ENCODE measurements at places on chromosomes 3 and 15.
A peak's percentile ranks its signal among the peaks of the same experiment; 100 is the strongest.

DNA sequence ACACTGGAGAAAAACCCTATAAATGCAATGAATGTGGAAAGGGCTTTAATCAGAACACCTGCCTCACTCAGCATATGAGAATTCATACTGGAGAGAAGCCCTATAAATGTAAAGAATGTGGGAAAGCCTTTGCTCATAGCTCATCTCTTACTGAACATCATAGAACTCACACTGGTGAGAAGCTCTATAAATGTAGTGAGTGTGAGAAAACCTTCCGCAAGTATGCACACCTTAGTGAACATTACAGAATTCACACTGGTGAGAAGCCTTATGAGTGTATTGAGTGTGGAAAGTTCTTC is 7.4 kb upstream of the ZNF501 start:
- ATAC-seq: no peak

DNA sequence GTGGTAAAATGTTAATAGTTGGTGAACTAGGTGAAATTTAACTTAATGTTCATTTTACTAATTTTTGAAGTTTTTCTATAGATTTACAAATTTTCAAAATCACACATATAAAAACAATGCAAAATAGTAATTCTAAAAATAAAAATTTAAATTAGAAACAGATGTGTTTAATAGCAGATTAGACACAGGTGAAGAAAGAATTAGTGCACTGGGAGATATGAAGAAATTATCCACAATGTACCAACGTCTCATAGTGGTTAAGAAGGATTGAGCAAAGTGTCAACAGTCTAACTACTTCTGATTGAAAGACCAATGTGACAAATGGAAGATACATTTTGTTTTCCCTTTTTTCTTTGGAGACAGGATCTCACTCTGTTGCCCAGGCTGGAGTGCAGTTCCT is 26.5 kb downstream of the SPG11 start:
- no peak for ATAC-seq

DNA sequence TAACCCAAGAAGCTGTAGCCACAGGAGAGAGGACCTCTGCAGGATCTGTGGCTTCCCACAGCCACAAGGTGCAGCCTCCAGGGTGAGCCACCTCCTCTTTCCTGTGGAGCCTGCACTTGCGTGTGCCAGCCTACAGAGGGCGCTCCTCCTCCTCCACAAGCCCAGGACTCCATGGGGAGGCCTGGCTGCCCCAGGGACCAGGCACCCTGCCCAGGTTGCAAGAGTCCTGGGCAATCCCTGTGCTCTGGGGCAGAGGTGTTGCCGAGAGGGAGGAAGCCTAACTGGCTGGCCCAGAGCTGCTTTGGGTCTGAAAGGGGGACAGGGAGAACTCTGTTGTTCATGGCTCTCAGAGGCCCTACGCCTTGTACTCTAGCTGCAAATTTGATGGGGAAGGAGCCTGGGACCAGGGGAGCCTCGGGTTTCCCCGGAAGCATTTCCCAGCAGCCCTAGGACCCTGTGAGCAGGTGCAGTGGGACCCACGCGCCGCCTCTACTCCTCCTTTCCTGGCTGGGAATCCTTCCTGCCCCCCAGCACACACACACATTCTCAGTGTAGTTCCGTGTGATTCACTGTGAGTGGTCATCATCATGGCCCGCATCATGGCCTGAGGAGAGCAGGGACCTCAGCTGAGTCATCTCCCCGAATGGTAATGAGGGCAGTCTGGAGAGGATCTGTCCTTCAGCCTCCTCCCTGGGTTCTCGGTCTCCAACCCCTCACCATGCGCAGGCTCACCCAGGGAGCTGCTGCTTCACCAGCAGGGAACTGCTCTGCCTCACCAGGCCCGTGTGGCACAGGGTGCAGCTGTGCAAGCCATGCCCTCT is 24.3 kb downstream of the TBC1D21 start:
- peak; percentile 96 for ATAC-seq

GRCh38 chr15:80480909-80481308 is 76.7 kb downstream of the ARNT2 start:
- ATAC-seq: no peak

DNA sequence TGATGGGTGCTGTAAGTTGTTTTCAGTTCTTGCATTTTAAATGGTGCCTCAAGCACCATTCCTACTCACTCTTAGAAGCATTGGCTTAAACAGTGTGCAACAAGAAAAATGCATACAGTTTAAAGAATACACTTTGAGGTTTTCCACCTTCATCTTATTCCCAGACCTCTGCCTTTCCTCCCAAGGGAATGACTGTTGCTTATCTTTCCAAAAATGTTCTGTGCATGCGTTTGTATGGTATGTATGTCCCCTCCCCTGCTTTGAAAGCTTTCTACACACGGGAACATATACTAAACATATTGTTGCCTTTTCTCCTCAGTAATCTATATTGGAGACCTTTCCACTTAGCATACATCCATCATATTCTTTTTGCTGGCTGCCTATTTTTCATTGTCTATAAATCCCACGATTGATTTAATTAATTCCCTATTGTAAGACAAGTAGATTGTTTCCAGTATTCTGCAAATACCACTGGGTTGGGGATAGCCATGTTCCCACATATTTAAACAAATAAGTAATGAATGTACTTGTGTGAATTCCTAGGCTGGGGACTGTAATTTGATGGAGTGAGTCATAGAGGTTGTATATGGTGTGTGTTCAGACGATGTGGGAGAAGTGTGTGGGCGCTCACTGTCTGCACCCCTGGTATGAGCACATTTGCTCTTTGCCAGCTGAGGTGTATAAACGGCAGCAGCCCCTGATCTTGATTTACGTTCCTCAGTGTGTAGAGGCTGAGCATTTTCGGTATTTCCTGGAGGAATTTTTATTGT is 5.8 kb downstream of the TRAK1 start:
- peak; percentile 59 for ATAC-seq

DNA sequence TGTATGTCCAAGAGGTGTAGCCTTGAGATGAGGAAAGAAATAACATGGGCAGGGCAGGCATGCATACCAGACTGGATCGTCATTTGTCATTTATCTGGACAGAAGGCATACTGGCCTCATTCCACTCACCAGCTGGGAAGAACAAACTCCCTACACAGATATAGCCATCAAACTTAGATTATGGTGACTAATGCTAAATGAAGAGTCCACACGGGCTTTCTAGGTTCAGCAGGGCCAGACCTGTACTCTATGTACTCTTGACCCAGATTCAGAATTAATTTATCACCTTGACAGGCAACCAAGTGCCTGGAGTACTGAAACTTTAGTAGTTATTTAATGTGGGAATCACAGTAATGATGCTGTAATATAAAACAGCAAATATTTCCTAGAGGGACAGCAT is 164.3 kb upstream of the IL12A start:
- ATAC-seq: peak; percentile 95

DNA sequence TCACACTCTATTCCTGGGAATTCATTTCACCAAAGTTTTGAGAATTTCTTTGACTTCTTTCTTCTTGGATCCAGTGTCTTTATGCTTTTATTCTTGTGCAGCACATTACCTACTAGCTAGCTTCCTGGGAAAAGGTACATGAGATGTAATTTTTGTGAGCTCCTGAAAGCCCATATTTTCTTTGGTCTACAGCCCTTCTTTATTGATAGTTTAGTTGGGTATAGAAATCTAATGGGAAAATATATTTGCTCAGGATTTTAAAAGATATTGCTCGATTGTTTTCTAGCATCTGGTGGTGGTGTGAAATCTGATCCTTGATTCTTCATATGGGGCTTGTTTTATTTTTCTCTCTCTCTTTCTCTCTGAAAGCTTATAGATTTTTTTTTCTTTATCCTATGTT is 45.8 kb downstream of the FOXB1 start:
- ATAC-seq: no peak

GRCh38 chr3:167958141-167958540 is 137.6 kb downstream of the GOLIM4 start:
- no peak for ATAC-seq

GRCh38 chr3:76267851-76268380 is 482.6 kb upstream of the ZNF717 start:
- ATAC-seq: no peak

DNA sequence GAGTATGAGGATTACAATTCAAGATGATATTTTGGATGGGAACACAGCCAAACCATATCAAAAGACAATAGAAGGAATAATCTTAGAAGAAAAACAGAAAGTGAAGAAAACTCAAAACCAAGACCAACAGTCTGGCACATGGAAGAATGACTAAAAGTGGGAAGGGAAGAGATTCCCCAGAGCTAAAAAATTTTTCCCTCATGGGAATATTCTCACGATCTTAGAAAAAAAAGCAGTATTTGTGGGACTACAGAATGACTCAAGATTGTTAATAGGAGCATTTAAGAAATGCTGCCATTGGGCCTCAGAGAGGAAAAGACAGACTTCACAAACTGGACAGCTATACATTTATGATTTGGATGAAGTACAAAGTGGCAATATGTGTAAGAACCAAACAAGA is 18.3 kb downstream of the OSTN start:
- no peak for ATAC-seq

- no peak for ATAC-seq
These were observed 33.6 kb downstream of the ABTB1 start for GRCh38 chr3:127706312-127706711.

GRCh38 chr3:73228959-73229358 is 167.5 kb downstream of the EBLN2 start:
- peak; percentile 66 for ATAC-seq

DNA sequence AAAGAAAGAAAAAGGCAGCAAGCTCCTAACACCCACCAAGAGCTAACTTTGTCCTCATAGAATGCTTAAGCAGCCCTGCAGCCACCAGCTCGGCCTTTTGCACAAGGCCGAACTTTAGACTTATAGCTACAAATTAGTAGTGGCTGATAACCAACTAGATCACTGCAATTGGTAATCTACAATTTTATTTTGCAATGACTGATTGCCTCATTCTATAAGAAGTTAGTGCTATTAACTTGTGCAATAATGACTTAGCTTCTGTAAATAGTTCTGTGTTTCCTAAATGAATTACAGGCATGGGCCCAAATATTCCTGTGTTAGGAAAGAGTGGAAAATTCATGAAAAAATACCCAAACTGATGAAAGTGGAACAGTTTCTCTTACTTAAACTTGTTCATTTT is 284.8 kb upstream of the CFAP20DC start:
- no peak for ATAC-seq

DNA sequence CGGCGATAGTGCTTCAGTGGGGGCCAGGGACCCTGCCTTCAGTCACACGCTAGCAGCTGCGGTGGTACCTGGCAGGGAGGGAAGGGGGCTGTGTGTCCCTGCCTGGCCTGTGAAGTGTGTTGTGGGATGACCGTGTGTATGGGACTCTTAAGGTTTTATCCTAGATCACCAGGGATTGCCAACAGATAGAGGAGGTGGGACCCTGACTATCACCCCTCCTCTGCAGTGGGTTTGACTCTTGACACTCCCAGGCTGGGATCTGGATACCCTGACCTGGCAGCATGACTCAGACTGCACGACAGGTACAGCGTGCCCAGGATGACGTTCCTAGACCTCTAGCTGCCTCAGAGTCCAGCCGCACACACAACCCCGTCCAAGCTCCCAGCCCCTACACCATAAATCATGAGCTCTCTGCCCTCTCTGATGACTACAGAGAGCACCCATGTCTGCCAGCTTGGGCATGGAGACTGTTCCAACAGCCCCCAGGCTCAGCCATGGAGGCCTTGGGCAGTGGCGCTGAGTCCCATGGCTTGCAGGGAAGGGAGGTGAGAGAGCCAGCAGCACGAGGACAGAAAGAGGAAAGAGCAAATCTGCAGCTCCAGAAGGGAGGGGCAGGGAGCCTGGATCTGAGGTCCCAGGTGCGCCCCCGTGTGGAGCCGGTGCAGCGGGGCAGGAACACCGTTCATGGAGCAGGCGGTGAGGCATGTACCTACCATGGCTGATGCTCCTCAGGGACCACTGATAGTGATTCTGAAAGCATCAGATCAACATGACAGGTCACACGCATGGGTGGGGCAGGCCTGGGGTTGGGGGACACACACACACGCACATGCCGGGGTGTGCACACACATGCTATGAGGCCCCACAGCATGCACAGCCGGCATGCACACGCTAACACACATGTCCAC is 71.0 kb downstream of the ADAMTS7 start:
- ATAC-seq: peak; percentile 46

GRCh38 chr15:70030851-70031250 is 66.9 kb downstream of the TLE3 start:
- ATAC-seq: no peak

DNA sequence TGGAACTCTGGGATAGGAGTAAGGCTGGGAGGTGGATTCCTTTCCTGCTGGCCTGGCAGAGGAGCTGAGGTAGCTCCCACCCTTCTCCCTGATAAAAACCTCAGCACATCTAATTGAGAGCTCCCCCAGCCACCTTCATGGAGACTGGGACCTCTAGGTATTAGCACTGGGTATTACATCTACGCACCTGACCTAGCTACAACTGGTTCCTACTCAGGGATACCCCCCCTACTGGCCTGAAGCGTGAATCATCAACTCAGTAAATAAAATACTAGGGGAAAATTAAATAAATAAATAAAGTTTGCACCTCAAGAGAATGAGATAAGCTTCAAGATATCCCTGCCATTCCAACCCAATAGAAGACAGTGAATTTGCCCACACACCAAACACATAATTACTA is 140.4 kb downstream of the NEK10 start:
- no peak for ATAC-seq

DNA sequence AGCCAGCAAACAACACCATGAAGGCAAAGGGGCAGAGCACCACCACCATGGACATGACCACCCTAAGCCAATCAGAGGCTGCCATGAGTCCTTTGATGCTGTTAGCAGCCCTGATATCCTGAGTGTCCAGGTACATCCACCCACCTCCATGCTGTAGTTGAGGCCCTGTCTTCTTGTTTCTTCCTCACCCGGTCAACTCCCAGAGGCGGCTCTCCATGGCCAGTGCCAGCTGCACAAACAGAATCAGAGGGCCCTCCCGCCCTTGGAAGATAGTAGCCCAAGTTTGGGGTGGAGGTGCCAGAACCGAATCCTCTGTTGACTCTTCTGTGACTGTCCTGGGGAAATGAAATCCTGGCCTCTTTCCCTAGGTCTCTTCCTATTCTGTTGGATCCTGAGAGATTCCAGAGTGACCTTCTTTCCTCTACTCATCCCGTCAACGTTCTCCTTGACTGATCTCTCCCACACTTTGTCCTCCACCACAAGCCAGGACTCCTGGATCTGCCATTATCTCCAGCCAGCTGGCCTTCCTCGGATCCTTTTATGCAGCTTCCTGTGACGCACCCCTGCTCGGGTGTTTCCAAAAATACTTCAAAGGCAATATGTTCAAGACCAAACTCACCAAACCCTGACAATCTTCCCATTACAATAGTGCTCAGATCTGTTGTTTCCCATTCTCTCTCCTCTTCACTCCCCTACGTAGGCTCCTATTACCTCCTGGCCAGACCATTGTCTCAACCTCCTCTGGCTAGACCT is 45.4 kb upstream of the DLG1 start:
- no peak for ATAC-seq

GRCh38 chr15:90819850-90820249 is 48.5 kb upstream of the FURIN start:
- ATAC-seq: no peak

DNA sequence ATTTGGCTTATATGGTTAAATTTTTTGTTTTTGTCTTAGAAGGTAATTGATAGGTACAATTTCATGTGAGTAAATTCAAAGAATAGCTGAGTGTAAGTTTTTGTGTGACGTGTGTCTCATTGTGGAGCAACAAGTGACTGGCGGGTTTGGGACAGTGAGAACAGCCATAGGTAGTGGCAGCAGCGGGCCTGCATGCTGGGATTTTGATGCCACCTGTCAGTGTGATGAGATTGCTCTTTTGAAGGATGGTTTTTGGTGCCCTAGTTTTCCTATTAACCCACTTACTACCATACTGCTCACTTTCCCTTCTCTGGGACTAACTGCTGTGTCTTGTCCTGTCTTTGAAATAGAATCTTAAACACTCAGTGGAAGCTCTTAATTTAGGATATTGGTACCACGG is 522.6 kb downstream of the NAALADL2 start:
- no peak for ATAC-seq

Data from motor neuron (in vitro differentiated cells).